Epithelial cell of proximal tubule (primary cell): ENCODE measurements at places on chromosomes 12 and 14. TPM values are rescaled to one million over a fixed set of nuclear protein-coding genes. Genes with fewer than 3 reads are reported as not detected.

DNA sequence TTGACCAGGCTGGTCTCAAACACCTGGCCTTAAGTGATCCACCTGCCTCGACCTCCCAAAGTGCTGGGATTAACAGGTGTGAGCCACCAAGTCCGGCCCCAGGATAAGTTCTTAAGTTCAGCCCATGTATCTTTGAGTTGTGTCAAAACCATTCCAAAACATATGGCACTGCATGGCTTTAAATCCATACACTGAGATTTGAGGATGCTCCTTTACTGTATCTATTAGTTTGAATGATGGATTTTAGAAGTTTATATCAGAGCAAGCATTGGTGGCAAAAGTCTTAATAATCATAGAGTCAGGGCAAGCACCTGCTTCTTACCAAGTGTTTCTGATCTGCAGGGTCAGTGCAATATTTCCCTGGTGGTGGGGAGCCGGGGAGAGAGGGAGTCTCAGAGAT is 6.1 kb downstream of the KRT6B start:
- DNase-seq: no peak

GRCh38 chr12:26204612-26205289 is 9.4 kb downstream of the SSPN start:
- no peak for DNase-seq

DNA sequence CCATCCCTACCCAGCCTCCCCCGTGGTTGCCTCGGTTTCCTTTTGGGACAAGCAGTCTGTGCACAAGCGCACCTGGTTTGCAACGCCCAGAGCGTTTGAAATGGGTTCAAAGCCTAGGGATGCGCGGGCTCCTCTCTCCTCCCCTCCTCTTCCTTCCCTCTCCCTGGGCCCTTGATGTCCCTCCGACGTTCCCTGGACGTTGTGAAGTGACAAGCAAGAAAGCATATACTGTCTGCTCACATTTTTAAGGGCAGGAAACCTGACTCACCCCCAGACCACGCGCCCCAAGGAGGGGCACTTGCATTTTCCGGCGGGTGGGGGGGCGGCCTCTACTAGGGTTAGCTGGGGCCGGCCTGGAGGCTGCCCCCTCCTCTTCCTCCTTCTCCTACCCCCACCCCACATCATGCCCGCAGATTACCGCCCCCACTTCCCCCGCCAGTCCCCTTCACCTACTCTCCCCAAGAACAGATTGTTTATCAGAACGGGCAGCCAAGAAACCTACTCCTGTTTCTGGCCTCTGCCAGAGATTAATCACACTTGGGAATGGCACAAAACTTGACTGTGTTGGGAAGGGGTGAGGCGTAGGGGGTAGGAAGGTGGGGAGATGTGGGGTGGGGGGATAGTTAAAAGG is 9.5 kb upstream of the IRF2BPL start:
- DNase-seq: no peak

DNA sequence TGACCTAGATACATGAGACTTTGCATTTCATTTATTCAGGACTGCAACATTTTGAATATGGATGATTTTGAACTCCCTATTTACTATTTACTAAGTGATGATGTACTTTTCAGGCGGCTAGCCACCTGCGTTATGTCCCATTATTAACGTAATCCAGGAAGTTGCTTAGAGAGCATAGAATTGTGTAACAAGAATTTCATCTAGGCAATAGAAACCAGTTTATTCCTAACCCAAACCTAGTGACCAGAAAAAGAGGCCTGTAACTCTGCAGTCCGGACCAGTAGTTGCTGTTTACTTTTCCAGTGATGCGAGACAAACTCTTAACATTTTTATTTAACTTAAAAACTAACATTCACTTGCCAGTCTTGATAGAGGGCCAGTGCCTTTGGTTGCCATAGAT is 12.3 kb downstream of the NUDT4 start:
- DNase-seq: no peak

DNA sequence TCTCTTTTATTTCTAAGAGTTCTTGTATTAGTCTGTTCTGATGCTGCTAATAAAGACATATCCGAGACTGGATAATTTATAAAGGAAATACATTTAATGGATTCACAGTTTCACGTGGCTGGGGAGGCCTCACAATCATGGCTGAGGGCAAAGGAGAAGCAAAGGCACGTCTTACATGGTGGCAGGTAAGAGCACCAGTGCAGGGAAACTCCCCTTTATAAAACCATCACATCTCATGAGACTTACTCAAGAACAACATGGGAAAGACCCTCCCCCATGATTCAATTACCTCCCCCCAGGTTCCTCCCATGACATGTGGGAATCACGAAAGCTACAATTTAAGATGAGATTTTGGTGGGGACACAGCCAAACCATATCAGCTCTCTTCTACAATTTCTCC is 503.0 kb downstream of the NPAS3 start:
- DNase-seq: no peak

DNA sequence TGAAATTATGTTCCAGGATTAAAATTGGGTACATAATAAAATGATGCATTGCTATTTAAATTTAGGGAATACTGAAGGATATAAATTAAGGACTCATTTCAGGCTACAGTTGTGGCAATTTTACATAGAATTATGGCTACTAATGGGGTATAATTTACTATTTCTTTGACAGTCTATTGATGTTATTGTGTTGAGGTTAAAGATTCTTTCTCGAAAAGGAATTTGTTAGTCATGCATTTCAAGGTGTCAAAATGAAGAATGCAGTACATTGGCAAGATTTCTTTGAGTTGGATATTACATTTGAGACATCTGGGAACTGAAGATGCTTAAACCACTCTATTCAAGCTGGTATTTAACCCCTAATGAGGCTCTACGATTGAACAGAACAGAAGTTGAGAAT is 28.3 kb downstream of the SLC5A8 start:
- no peak for DNase-seq

Gene CISTR
- total RNA-seq: not detected in 2 replicates

DNA sequence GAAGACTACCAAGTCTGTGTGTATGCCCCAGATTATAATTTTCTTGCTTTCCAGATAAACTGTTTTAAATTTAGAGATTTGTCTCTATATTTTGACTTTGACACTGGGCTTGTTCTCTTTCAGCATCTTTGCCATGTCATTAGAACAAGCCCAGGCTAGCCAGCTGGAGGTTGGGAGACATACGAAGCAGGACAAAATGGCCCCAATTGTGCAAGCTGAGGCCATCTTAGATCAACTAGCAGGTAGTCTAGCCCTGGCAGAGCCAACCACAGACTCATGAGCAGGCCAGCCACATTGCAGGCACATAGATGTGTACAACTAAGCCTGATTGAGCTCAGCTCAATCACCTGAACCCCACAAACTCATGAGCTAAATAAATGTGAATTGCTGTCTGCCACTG is 321.4 kb downstream of the ATP23 start:
- no peak for DNase-seq

Gene KDM5A
- total RNA-seq: 20.8 and 32.5 TPM in 2 replicates

DNA sequence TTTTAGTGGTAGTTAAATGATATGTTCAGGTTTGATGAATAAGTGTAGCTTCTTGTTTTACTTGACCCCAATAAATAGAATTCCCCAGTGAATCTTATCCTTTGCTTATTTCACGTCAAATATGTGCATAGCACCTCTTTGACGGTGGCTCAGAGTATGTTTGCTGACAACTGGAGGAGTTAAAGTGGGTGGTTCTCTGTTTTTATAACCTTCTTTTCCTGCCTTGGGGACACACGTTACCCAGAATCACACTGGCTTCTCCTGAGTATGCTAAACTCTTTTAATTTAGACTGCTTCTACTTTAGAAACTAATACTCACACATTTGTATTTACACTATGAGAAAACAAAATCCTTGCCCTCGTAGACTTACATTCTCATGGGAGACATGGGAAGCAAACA is 62.3 kb downstream of the TMTC2 start:
- no peak for DNase-seq

Gene FSCB
- total RNA-seq: not detected in 2 replicates

- no peak for DNase-seq
These were observed 22.4 kb upstream of the PPM1H start for GRCh38 chr12:62957233-62957953.

DNA sequence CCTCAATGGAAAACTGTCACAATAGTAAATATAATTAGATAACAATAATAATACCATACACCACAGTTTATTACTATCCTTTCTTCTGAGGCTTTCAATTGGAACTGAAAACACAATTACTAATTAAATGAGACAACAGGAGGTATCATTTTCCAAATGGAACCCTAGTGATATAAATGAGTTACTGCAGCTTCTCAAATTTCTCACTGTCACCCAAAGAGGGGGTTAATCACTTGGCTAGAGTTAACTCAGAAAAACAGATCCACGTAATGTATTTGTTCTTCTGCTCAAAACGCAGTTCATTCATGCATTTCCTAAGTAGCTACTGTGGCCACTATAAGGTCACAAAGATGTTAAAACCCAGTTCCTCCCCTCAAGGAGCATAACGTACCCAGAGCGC is 120.9 kb upstream of the FOXN3 start:
- no peak for DNase-seq

- DNase-seq: no peak
These were observed 226.4 kb upstream of the AMIGO2 start for GRCh38 chr12:47306130-47306529.

- DNase-seq: no peak
These were observed 2.3 kb downstream of the CRACR2A start for GRCh38 chr12:3750616-3751015.

Gene CACNA2D4
- 0.14 and 1.6 TPM in 2 replicates for total RNA-seq

GRCh38 chr12:61213646-61214045 is 1046.6 kb upstream of the USP15 start:
- DNase-seq: no peak

Gene SPIC
- not detected in 2 replicates for total RNA-seq

- no peak for DNase-seq
These were observed 115.0 kb downstream of the BTG1 start for GRCh38 chr12:92030618-92031017.

GRCh38 chr12:58596381-58596780 is 323.9 kb downstream of the LRIG3 start:
- DNase-seq: no peak

Gene SLC15A4
- total RNA-seq: 49.6 and 59.9 TPM in 2 replicates

- no peak for DNase-seq
These were observed 159.4 kb downstream of the SLC5A8 start for GRCh38 chr12:101050631-101051030.

Gene NGB
- 0.12 and 0.14 TPM in 2 replicates for total RNA-seq
